Left renal pelvis (tissue), 4 donors: ENCODE measurements at places on chromosomes 2 and 18. TPM values are rescaled to one million over a fixed set of nuclear protein-coding genes. Genes with fewer than 3 reads are reported as not detected.

Gene TLX2
- 0.08 TPM for polyA plus RNA-seq

Gene TMEM247
- polyA plus RNA-seq: not detected

Gene HOXD9
- polyA plus RNA-seq: 66.4 TPM

Gene ERMN
- 0.44 TPM for polyA plus RNA-seq

Gene CD226
- polyA plus RNA-seq: 2.3 TPM

Gene UGT1A9
- 5.0 TPM for polyA plus RNA-seq

Gene KCTD1
- polyA plus RNA-seq: 62.9 TPM
